Stimulated activated CD4-positive, alpha-beta T cell treated with anti-CD3 and anti-CD28 coated beads, Interleukin-1b, Interleukin-23, amount 100 ng/mL, for 1 hour (primary cell): ENCODE measurements at places on chromosomes 16 and 17.

GRCh38 chr16:49464877-49465504, 91.4 kb downstream of the C16orf78 start:
- no peak for DNase-seq

DNA sequence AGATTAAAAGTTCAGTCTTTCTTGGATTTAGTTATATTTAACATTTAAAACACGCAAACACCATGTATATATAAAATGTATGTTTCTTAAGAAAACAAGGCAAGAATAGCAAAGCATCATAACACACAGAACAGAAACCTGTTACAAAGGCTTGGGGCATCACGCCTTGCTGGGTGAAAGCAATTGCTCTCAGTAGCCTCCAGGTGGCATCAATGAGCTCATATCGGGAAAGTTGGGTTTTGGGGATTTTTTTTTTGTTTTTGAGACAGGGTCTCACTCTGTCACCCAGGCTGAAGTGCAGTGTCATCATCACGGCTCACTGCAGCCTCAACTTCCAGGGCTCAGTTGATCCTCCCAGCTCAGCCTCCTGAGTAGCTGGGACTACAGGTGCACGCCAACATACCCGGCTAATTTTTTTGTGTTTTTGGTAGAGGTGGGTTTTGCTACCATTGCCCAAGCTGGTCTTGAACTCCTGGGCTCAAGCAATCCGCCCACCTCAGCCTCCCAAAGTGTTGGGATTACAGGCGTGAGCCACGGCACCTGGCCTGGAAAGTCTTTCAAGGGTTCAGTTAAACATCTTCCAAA, 56.9 kb downstream of the CYB5D2 start:
- no peak for DNase-seq

DNA sequence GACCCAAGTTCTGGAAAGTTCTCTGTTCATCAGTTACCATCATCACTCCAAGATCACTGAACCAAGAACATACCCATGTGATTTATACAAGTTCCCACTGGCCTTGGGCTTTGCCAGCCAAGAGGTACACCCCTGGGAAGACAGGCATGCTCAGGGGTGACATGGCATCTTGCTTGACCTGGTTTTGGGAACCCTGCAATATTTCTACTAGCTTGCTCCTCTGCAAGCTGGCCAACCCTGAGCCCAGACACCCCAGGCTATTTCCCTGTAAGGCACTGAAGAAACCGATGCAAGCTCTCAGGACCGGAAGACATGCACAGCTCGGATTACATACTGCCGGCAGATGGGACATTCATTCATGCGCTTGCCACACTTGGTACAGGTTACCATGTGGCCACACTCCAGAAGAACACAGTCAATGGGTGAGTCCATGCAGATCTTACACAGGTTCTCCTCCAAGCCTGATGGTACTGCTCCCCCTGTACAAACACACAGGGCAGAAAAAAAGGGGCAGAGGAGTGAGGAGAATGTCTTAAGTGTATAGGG, 31.4 kb downstream of the LIG3 start:
- no peak for DNase-seq

DNA sequence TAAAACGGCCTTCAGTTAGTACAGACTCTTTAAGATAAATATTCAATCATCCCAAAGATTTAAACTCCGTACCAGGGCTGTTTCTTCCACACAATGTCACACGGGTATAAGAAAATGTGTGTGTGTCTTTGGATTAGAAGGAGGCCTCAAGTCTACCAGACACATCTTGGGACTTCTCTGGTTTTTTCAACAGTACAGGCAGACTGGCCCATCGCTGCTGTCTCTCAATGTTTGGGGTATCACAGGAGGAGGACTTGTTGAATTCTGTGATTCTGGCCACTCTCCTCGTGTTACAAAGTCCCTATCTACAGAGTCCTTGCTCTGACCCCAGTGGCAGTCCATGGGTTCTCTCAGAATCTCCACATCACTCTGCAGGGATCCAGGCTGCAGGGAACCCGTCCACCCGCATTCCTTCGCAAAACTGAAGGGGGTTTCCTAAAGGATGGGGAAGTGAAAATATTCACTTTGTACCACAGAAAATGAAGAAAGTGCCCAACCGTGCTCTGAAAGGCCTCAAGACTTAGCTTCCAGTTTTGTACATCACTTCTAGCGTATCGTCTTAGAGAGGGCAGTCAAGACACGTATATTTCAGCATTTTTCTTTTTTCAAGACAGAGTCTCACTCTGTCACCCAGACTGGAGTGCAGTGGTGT, 373.2 kb downstream of the NPIPA8 start:
- no peak for DNase-seq

GRCh38 chr16:14398014-14398717, 231.9 kb downstream of the PARN start:
- no peak for DNase-seq

GRCh38 chr16:15948532-15949209, 745 bp upstream of the ABCC1 start:
- DNase-seq: no peak

- no peak for DNase-seq
Observed at GRCh38 chr16:67872131-67872630, 671 bp upstream of the EDC4 start.

DNA sequence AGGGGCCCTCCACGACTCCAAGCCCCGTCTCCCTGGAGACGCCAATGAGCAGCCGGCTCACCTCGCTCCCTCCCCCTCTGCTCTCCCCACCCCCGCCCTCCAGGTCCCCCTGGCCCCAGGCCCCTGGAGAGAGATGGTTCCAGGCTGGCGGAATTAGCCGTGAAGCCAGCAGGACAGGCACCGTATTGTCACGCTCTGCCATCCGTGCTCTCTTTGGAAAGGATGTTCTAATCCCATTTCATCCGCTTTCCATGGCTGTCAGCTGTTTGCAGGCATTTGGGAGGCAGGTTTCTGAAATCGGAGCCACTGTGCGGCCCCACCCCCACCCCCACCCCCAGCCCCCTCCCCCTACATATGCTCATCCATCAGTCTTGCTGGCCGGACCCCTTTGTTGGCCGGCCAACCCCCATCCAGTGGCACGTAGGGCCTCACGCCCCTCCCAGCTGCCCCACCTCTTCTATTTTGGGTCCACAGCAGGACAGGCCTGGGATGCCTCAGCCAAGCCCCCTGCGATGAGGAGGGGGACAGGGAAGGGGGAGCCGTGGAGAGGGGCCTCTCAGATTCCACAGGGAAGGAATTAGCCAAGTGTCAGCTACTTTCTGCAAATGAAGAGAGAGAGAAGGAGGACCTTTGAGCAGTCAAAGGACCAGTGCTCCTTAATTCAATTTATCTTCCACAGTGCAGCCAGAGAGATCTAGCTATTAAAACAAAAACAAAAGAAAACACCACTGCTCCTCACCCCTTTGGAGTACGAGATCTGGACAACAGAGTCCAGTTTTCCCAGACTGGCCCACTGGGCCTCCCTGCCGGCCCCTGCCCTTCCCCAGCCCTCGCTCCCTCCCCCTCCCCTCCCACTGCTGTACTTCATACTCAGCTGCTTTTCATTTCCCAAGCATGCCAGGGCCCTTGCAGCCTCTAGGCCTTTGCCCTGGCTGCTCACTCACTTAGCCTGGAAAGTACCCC, 30.7 kb downstream of the SDK2 start:
- DNase-seq: no peak

GRCh38 chr16:4160658-4161430, 44.6 kb upstream of the ADCY9 start:
- no peak for DNase-seq

- DNase-seq: no peak
Observed at GRCh38 chr17:74970395-74970794, 2.2 kb downstream of the HID1 start.

GRCh38 chr17:59121901-59122480, 15.3 kb upstream of the TRIM37 start:
- DNase-seq: no peak

GRCh38 chr17:50087246-50087911, 7.8 kb upstream of the PDK2 start:
- DNase-seq: peak; percentile 60

GRCh38 chr17:37054894-37055293, 106.1 kb downstream of the AATF start:
- no peak for DNase-seq

- no peak for DNase-seq
Observed at GRCh38 chr17:13957636-13958035, 111.7 kb upstream of the COX10 start.

- DNase-seq: no peak
Observed at GRCh38 chr16:88345721-88346560, 36.8 kb upstream of the ZNF469 start.

DNA sequence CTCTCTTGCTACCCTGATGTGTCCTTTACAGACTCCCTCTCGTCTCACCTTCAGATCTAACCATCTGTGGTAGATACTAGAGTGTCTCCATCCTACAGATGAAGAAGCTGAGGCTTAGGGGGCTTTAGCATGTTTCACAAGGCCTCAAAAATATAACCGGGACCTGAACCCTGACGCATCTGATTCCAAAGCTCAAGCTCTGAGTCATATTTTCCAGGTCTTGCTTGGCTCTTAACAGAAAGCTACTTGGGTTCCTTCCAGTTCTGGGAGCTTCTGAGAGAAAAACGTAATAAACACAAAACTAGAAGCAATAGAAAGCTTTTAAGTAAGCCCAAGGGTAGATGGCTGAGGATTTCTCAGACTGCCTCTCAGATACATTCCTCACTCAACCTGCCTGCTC, 224.3 kb upstream of the EEF2KMT start:
- no peak for DNase-seq

GRCh38 chr17:73987845-73988509, 215.5 kb upstream of the RPL38 start:
- no peak for DNase-seq

DNA sequence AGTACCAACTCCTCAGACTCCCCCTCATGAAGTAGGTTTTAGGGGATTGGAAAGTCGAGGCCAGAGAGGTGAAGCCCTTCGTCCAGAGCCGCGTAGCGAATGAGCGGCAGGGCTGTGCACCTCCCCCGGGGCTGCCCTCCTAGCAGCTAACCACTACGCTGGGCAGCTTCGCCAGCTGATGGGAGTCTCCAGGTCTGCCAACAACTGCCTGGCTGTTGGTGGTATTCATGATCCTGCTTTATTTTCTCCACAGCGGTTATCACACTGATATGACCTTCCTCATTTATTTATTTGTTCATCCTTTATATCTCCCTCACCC, 773 bp upstream of the NETO2 start:
- DNase-seq: no peak

- no peak for DNase-seq
Observed at GRCh38 chr16:49026566-49027181, 255.0 kb downstream of the CBLN1 start.

GRCh38 chr16:80060470-80060869, 459.9 kb upstream of the MAF start:
- DNase-seq: no peak

DNA sequence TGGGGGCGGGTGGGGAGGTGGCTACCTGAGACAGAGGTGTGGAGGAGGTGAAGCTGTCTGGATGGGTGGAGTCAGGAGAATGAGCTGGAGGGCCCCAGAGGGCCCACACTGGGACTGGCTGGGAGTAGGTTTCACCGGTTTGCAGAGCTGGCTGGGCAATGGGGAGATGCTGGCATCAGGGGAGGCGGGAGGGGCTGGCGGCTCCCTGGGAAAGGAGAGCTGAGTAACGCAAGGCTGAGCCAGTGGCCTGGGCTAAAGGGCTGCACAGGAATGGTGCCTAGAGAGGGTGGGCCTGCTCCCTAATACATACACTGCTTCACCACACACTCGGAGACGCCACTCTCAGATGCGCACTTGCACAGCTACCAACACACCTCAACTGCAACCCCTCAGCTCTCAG, 12.4 kb downstream of the P3H4 start:
- no peak for DNase-seq

- no peak for DNase-seq
Observed at GRCh38 chr17:33473061-33473460, 180.0 kb upstream of the ASIC2 start.

DNA sequence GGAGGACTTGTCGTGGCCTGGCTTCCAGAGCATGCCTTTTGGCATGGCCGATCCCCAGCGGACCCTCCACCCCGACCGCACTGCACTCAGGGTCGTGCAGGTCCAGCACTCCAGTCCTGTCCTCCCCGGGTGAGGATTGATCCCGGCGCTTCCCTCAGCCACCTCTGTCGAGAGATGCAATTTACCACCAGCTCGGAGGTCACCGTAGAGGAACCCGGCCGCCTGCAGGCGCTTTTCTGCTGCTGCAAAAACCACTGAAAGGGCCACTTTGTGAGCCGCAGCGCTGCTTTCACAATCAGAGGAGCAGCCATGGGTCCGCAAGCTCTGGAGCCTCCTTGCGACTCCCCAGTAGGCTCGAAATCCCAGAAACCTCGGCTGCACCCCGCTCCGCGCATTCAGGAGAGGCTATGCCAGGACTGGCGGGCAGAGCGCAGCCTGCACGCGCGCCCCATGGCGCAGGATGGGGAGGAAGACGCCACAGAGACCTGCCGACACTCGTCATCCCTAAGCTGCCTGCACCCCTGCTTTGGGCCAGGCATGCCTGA, 134.2 kb downstream of the HS3ST2 start:
- DNase-seq: no peak

DNA sequence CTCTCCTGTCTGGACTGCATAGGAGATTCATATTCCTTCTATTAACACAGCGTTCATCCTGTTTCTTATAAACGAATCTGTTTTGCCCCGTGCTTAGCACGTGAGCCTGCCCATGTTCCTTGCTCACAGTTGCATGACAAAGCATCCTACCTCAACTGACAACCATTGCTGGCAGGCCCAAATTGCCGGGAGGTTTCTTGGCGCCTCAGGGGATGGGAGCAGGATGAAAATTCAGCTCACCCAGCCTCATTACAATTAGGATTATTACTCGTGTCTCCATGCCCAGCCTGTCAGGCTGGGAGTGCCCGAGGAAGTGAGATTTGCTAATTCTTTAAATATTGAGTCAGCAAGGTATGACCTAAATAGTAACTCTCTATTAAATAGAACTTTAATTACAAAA, 36.7 kb upstream of the HELZ start:
- DNase-seq: no peak

DNA sequence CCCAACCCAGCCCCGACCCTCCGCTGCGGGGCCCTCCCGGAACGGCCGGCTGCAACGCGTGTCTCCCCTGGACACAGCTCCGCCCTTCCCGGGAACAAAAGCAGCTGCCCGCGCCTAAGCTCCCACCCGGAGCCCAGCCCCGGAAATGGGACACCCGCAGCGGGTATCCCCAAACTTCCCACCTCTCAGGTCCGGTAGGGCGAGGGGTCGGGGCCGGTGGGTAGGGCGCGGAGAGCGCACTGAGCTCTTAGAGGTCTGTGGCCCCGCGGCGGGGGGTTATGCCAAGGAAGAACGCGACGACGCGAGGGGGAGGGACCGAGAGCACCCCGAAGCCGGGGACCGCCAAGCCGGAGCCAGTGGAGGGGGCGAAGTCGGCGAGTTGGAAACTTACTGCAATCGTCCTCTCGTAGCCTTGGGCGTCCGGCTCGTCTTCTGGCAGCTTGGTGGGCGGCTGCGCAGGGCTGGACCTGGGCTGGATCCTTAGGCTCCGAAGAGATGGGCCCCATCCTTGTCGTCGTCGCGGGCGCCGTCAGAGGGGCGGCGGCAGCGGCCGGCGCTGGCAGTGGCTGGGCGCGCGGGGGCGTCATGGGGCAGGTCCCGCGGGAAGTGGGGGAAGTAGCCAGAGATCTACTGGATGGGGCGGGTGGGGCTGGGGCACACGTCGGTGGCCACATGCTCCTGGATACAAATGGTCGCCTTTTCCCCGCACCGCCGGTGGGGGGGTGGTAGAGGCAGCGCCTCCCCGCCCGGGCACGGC, 6.9 kb downstream of the USP6 start:
- no peak for DNase-seq
